OCI-LY7 (cell line): ENCODE measurements at places on chromosomes 2 and 18. TPM values are rescaled to one million over a fixed set of nuclear protein-coding genes. Genes with fewer than 3 reads are reported as not detected.

Gene CXCR4
- total RNA-seq, result 243 and 289 TPM in 2 replicates

Gene ABCG8
- not detected in 2 replicates for total RNA-seq

Gene TBC1D8
- total RNA-seq, result 0.49 and 1.7 TPM in 2 replicates

Gene CYS1
- total RNA-seq, result 0.17 and 0.68 TPM in 2 replicates

Gene UGT1A5
- not detected in 2 replicates for total RNA-seq

Gene ACKR3
- 0.33 and 0.46 TPM in 2 replicates for total RNA-seq

Gene SCN9A
- total RNA-seq, result not detected in 2 replicates

Gene KLHL41
- total RNA-seq, result not detected in 2 replicates

Gene CXCR1
- total RNA-seq, result not detected in 2 replicates
